Activated CD8-positive, alpha-beta T cell treated with anti-CD3 and anti-CD28 coated beads for 36 hours (primary cell): ENCODE measurements at places on chromosomes 1 and 21. TPM values are rescaled to one million over a fixed set of nuclear protein-coding genes. Genes with fewer than 3 reads are reported as not detected.

DNA sequence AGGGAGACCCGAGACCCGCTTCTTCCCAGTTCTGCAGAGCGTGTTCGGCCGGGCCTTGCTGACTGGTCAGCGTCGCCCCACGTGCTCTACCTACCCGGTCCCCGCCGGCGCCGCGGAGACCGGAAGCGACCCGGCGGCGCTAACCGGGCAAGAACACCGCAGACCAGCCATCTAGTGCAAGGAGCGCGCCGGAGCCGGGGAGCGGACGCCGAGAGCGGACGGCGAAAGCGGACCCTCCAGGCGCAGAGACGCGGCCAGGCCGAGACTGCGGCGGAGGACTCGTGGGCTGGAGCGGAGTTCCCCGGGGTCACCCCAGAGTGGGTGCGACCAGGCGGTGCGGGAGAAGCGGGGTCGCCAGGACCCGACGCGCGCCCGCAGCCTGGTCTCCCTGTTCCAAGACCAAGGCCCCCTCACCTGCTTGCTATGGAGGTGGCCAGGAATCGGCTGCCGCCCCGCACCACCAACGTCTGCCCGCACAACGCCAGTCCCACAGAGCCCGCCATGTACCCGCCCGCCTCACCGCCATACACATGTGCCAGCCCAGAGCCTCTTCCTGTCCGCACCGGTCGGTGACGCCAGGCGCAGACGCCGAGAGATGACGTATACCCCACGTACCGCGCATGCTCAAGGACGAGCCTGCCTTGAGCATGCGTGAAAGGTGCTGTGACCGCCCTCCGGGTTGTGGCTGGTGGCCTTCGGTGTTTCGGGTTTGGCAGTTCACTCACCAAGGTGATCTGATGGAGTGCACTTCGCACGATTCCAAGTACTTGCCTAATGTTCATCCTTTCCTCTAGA lies at the start of gene WDR4:
TSS of gene WDR4 (minus strand) at position 547 of the 795 bp plus-strand sequence. CDS start at position 503, 44 bp downstream.
- DNase-seq = peak; percentile 99

DNA sequence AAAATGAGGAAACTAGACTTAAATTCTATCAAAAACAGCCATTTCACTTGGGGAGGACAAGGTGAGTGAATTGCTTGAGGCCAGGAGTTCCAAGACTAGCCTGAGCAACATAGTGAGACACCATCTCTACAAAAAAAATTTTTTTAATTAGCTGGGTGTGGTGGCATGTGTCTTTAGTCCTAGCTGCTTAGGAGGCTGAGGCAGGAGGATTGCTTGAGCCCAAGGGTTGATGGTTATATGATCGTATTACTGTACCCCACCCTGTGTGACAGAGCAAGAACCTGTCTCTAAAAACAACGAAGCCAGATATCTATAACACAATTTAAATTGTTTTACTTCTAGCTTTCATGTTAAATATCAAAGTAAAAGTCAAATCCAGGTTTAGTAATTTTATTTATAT lies 126.1 kb upstream of the HP1BP3 start:
- DNase-seq = no peak

DNA sequence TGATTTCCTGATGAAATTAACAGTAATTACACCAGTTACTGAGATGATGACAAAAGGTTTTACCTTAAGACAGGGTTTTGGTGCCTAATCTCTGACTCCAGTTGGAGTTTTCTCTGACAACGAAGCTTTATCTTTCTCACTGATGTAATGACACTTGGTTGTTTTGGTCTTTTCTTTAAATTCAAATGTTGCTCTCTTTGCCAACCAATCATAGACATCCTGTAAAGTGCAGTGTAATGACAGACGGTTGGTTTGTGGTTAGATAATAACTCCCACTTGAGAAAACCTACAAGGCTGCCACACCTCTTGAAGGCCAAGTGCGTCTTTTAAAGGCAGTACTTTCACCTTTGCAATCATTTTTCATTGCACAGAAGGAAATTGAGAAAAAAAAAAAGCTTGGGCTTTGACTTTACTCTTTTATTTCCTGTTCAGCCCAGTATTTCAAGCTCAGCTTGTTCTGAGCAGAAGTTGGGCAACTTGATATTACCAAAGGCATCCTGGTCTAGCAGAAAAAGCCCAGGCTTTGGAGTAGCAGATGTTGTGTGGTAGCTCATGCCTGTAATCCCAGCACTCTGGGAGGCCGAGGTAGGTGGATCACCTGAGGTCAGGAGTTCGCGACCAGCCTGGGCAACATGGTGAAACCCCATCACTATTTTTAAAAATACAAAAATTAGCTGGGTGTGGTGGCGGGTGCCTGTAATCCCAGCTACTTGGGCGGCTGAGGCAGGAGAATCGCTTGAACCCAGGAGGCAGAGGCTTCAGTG lies 14.9 kb downstream of the PDIK1L start:
- DNase-seq = peak; percentile 67

DNA sequence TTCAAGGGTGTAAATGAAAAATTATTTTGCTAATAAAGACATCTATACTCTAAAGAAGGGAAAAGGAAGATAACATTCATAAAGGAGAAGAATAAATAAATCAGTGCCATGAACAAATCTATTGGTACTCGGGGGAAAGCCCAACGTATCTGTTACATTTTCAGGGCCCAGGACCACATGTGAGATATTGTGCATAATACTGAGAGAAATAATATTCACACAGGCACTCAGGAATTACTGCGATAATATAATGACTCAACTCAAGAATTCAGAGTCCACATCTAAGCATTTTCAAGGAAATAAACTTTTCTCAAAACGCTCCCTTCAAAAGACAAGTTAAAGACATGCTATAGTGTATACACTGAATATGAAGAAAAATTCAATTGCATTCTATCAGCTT lies 108.8 kb downstream of the SMYD2 start:
- DNase-seq = no peak

- DNase-seq = no peak
Observed at GRCh38 chr1:29695036-29695435, 458.7 kb downstream of the PTPRU start.

DNA sequence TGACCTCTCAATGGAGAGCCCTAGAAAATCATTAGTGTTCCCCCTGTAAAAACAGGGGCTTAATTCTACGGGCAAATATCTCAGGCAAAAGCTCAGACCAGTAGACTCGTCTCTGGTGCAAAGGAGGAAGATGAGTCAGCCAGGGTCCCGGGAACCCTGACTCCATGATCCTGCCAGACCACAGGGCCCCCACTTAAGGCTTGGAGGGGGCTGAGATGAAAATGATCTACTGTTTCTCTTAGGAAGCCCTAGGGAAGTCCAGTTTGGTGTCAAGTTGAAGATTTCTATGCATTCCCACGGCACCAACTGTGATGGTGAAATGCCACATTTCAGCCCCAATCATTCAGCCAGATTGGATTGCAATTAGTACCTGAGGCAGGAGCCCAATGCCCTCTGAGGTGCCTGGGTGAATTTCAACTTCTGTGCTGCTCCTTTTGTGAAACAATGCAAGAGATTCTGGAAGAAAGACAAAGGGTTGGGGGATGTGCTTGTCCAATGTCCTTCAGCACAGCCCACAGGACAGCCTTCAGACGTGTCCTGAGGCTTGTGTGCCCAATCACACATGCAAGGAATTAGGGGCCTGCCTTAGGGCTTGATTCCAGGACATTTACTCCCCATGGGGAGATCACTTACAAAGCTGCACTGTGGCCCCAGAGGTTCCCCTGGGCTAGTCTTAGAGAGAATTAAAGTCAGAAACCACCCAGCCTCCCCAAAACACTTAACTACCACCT lies 18.1 kb downstream of the NAV1 start:
- no peak for DNase-seq

DNA sequence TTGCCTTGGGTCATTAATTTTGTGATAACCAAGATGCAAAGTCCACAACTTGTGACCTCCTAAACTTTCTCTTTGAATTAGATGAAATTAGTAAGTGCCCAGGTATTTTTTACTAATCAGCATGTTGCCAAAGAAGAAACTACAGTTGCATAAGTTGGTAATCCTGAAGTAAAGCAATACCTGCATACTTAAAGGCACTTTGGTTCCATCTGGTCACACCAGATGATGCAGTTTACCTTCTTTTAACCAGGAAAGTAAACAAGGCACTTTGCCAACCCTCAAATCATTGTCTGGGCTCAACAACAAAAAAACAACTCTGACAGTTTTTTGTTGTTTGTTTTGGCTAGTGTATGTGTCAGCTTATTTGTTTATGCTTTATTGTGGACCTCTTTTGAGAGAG lies 55.5 kb upstream of the DYNLT5 start:
- DNase-seq = no peak

DNA sequence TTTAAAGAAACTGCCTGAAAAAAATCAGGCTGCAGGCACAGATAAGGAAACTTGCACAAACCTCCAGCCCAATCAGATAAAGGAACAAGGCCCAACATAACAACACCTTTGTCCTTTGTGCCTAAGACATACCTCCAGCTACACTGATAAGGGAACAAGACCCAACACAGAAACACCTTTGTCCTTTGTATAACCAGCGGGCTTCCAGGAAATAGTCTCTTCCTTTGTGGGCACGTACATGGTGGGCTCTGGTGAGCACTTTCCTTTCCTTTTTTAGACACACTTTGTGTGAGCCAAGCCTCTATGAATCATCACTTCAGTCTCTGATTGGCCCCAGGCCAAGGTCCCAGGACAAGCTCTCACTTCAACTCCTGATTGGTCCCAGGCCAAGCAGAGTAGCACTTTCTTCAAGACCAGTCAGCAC lies 23.6 kb downstream of the ZNF670 start:
- peak; percentile 51 for DNase-seq

GRCh38 chr1:184039126-184039525 lies 1.6 kb upstream of the COLGALT2 start:
- no peak for DNase-seq

GRCh38 chr1:229124520-229125124 lies 146.3 kb upstream of the RAB4A start:
- DNase-seq = no peak

GRCh38 chr1:56045477-56045876 lies 533.9 kb downstream of the PLPP3 start:
- no peak for DNase-seq

GRCh38 chr1:201602413-201603265 lies 63.7 kb downstream of the NAV1 start:
- no peak for DNase-seq

FCER1G gene
- total RNA-seq = 0.81 TPM

CADM3 gene
- not detected for total RNA-seq

OR2T34 gene
- total RNA-seq = not detected

CLCA1 gene
- total RNA-seq = not detected
